ENCODE measurements at places on chromosomes 4 and X. TPM values are rescaled to one million over a fixed set of nuclear protein-coding genes. Genes with fewer than 3 reads are reported as not detected.
A peak's percentile ranks its signal among the peaks of the same experiment; 100 is the strongest.

DNA sequence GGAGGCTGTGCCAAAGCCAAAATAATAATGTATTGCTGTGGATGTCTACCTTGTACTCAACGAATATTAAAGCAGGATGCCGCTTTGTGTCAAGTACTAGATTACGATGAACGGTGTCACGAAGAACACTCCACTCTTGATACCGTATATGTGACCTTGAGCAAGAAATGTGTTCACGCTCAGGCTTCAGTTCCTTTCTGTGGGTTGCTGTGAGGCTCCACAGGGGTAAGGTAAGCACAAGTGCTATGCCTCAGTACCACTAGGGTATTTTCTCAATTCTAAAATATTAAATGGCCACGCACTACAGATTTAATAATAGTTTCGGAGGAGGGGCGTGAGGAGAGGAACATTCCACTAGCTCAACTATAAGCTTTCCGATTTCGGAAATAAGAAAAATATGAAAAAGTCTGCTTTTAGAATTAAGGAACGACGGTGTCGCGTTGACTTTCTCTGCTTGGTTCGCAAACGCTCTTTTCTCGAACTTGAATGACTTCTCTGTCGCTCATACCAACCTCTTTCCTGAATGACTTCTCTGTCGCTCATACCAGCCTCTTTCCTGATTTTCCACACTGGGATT is 607 bp upstream of the SCOC start:
- DNase-seq: no peak

DNA sequence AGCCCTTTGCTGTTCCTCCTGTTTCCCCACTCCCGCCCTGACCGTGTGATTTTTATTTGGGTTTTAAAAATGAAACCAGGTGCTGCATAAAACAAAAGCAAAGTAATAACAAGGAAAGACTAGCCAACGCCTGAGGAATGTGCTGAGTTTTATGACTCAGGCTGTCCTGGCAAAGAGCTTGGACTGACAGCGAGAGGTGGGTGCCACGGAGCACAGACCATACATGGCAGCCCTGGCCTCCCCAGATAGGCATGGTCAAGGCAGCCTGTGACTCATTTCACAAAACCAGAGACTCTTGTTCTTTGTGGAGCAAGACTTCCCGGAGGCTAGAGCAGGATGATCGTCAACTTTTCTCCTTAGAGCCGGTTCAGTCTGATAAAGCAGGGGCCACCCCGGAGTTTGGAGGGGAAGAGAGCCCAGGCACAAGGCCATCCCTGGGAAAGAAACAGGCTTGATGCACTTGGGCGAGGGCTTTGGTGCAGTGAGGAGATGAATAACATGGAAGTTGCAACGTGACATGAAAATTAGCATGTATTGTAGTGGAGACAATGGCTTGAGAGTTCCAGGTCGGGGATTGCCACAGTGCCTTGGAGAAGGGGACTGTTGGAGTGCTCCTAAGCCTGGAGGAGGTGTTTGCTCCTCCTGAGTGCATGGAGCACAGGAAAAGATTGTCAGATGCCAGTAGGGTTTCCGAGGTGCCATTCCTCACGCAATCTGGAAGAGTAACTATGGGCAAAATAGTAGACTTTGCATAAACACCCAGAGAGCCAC is 54.8 kb downstream of the C4orf51 start:
- no peak for DNase-seq

DNA sequence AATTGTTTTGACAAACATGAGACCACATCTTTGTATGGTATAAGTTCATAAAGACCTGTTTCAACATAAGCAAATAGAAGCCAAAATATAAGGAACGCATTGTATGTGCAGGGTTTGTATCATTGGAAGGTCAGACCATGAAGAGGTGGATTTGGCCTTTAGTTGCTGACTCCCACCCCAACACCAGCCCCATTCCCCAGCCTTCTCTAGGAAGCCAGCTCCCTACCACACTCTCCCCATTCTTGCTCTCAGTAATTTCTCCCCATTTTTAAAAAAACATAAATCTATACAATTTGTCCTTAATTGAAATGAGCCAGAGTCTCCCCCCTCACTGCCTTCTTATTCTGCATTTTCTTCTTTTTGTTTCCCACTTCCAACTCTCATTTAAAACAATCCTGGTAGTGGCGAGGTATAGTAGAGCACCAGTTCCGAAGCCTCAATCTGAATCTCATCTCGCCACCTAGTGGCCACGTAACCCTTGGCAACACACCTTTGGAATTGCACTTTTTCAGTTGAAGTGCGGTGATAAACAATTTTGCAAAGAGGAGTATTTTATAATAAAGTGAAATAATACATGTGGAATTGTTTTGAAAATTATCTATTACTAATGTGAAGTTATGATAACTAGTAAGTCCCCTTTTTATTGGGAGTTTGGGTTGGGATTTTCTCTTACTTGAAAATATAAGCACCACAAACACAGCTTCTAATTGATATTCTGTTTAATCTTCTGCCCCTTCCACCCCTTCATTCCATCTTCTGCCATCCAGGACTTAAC is 126.6 kb downstream of the ASB9 start:
- peak; percentile 48 for DNase-seq

- DNase-seq: no peak
These were observed 112.1 kb upstream of the ARSJ start for GRCh38 chr4:114091546-114091945.

DNA sequence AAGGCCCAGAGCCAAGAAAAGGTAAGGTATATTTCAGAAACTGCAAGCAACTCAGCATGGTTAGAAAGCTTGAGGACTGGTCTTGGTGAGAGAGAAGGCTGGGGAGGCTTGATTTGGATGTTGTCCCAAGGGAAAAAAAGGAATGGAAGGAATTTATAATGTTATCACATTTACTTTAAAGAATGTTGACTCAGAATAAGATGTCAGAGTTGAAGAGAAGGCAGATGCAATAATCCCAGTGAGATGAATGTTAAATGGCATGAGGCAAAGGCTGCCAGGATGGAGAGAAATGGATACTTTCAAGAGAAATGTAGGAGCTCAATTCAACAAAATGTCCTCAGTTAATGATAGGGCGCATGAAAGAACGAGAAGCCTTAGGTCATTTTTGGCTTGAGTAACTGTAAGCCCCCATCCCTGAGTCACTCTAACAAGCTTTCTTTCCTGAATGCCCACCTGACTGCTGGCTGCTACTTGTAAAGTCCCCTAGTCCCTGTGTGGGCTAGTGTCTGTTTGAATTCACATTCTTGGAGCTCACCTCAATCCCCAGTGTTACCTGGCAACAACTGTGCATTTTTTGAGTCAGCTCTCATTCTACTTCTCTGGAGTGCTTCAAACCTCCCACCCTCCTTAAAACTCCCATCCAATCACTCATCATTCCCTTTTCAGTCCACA is 103.0 kb upstream of the TAPT1 start:
- no peak for DNase-seq

- DNase-seq: no peak
These were observed 109.6 kb downstream of the IL15 start for GRCh38 chr4:141746026-141746425.

GRCh38 chr4:75848891-75849290 is 53.4 kb downstream of the PPEF2 start:
- no peak for DNase-seq

DNA sequence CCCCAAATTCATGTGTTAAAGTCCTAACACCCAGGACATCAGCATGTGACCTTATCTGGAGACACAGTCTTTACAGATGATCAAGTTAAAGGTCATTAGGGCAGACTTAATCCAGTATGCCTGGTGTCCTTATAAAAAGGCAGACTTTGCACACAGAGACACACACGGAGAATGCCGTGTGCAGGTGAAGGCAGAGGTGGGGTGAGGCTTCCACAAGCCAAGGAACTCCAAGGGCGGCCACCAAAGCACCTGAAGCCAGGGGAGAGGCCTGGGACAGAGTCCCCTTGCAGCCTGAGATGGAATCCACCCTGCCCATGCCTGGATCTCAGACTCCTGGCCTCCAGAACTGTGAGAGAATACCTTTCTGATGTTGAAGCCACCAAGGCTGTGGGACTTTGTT is 26.1 kb upstream of the SORCS2 start:
- DNase-seq: no peak

DNA sequence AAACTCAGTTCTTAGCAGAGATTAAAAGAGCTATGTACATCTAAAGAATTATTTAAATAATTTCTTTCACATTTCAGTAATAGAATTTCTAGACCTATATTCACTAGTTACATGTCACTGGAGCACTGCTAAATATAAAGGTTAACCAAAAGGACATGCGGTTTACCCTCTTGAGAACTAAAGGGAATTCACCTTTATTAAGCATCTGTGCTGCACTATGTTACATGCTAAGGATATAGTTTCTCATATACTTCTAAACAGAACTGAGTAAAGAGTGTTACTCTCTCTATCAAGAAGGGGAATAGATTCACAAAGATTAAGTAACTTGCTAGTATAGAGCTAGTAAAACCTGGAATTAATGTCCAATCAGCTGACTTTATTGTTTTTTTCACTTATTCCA is 7.6 kb downstream of the SPIN3 start:
- DNase-seq: no peak

DNA sequence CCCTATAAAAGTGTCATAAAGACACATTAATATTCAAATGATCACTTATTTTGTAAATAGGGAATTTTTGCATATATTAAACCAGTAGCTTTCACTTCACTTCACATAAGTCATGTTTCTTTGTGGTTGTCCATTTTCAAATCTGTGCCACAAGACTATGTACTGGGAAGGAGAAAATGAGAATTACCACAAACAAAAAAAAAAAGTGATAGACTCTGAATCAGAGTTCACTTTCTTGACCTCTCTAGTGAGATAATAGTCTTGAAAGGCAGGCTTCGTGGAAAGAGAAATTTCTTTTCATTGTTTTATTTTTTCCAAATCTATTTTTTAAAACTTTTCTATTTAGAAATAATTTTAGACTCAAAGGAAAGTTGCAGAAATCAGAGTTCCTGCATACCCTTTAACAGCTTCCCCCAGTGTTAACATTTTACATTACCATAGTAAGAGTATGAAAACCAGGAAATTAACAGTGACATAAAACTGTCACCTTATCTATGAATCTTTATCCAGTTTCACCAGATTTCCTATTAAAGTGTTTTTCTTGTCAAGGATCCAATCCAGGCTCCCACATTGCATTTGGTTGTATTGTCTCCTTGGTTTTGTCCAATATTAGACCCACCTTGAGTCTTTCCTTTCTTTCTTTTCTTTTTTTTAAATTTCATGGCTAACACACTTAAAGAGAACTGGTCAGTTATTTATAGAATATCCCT is 215.4 kb upstream of the PGRMC2 start:
- DNase-seq: no peak

GRCh38 chrX:123358457-123358856 is 174.4 kb downstream of the GRIA3 start:
- DNase-seq: no peak

DNA sequence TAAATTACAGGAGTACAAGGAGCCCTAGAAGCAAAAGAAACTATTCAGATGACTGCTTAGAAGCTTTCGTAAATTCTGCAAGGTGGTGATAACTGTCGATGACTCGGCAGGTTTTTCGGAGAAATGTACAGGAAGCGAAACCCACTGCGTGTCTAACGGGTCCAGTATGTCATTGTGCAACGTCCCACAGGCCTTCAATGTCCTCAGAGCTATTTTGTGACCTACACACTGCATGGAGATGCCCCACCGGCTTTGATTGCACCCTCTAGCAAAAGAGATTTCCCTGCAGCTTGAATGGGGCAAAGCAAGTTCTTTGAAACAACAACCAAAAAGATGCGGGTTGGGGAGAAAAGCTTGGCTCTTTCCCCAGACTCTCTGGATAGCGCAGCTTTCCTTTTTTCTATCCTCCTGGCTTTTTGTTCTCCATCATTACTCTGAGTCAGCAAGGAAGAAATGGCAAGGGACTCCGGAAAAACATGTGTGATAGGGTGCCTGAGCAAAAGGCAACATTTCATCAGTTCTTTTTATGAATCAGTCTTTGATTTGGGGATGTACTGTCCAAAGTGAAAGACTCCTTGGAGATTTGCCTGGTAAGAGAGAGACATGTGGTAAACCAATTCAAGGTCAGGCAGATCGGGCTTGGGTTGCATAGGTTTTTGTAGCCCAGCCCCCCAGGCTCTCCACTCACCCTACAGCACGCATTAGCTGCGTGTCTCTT is 112.0 kb upstream of the TBL1X start:
- DNase-seq: peak; percentile 69

DNA sequence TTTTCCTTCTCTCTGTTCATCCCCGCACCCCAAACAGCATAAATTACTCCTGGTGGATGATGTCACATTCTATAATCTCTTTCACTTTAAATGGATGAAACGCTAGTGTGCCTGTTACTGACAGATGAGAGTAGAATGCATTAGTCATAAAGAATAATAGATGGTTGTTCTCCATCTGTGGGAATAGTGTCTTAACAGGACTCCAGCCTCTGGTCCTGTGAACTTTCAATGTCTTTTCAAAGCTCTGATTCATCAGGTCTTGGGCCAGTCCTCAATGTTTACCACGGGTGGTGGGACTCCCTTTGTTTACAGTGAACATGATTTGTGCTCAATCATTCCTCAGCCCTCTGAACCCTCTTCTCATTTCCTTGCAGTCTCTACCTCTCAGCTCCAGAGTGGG is 182.6 kb downstream of the GABRB1 start:
- no peak for DNase-seq

DNA sequence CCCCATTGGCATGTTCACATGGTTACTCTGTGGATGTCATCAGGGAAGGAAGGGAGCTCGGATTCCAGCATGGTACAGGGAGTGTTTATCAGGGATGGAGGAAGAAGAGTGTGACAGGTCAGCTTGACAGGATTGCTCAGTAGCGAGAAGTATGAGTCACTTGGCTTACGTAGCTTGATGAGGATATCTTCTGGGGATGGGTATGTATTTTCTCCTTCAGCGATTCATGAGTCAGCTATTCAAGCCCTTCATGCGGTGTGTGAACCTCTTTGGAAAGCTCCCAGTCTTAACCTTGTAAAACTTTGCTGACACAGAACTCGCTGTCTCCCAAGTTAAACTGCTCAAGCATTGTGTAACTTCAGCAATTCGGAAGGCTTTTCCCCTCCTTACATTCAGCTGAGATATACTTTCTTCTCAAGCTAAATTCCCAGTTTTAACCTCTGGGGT is 275.4 kb downstream of the ARHGAP10 start:
- peak; percentile 79 for DNase-seq

GRCh38 chrX:40318801-40319200 is 221.0 kb upstream of the BCOR start:
- DNase-seq: no peak

Gene C4orf36
- 0.20 TPM for total RNA-seq

Gene EDA
- total RNA-seq: 0.67 TPM

Gene TEX13D
- total RNA-seq: not detected

Gene SYN1
- not detected for total RNA-seq

Gene CENPE
- 22.4 TPM for total RNA-seq

Gene ODAM
- total RNA-seq: not detected
